ENCODE measurements at places on chromosomes 2 and 18.

DNA sequence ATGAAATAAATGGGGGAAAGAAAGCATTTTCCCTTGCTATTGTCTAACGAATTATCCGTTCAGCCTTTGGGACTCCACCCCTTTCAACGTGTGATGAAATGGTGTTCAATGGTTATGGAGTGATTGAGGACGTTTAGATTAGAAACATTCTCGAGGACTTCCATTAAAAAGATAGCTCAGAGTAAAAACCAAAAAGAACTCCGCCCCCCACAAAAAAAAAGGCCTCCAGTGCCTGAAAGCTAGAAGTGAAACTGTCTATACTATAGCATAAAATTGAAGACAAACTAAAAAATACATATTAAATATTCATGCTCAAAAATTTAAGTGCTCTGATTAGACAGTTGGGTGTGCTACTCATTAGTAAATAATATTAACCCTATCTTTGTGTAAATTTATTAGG is 3.0 kb upstream of the ZNF516 start:
- no peak for DNase-seq

GRCh38 chr18:22559414-22560274 is 141.9 kb upstream of the CTAGE1 start:
- peak; percentile 62 for DNase-seq

GRCh38 chr18:39271654-39272053 is 1706.1 kb upstream of the CELF4 start:
- DNase-seq: no peak

- no peak for DNase-seq
Observed at GRCh38 chr18:2368102-2368501, 203.2 kb downstream of the METTL4 start.

- DNase-seq: no peak
Observed at GRCh38 chr2:10012963-10013461, 30.3 kb upstream of the KLF11 start.

GRCh38 chr2:275466-275865 is 10.7 kb downstream of the ACP1 start:
- no peak for DNase-seq

DNA sequence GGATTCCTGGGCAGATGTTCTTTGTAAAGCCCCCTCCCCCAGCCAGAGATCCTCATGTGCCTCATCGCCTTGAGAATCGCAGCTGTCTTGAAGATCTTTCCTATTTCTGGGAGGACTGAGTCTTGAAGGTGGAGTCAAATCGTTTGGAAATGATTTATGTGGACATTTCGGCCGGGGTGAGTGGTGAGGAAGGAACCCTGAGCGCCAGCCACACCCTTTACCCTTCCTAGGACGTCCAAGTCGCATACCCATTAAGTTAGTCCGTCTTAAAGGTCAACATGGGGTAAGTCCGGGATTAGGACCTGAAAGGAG is 84.9 kb upstream of the ZCCHC2 start:
- peak; percentile 5 for DNase-seq

GRCh38 chr2:119645173-119645855 is 33.7 kb upstream of the TMEM177 start:
- DNase-seq: peak; percentile 40

DNA sequence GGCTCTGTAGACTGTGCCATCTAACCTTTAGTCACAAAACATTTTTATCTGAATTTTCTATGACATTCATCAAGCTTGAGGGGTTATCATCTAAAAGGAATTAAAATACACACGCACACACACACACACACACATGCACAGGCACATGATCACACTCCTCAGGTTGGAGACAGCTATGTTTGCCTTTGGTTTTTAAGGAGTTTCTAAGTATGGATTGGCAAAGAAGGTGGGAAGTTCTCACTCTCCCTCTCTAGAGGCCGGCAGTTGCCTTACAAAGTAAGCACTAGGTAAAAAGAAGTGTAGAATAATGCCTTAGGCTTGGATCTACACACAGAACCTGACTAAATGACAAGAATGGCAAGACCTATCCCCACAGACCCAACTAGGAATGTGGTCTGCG is 437.1 kb downstream of the ZEB2 start:
- DNase-seq: no peak

- DNase-seq: no peak
Observed at GRCh38 chr2:229571243-229571642, 143.1 kb downstream of the DNER start.

GRCh38 chr2:14675489-14675888 is 43.0 kb downstream of the LRATD1 start:
- no peak for DNase-seq

DNA sequence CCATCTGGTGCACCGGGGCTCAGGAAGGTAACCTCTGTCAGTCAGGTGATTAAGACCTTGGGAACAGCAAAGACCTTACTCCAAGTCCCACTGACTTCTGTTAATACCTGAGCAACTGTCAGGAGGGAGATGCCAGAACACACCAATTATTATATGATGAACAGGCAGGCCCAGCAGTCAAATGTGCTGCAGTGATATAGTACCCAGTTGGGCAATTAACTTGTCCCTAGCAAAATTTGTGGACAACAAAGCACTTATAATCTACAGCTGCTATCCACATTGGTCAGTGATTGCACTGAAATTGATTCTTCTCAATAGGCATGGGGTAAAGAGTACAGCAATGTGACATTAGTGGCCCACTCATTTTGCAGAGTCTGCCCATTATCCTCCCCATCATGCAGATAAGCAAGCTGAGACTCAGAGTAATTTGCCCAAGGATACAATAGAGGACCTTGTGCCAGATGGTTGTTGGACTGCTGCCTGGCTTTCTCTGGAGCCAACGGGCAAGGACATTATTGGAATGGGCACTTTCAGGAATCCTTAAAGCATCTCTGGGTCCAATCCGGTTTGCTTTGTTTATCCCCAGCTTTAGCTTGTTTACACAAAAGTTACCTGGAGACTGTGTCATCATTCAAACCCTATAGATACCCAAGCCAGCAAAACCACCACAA is 147.6 kb downstream of the CCBE1 start:
- DNase-seq: no peak

- DNase-seq: peak; percentile 98
Observed at GRCh38 chr18:9643549-9643948, 29.2 kb upstream of the PPP4R1 start.

- no peak for DNase-seq
Observed at GRCh38 chr2:169625781-169626180, 41.6 kb downstream of the PPIG start.

- DNase-seq: peak; percentile 11
Observed at GRCh38 chr2:158969715-158970240, 1.3 kb downstream of the TANC1 start.

DNA sequence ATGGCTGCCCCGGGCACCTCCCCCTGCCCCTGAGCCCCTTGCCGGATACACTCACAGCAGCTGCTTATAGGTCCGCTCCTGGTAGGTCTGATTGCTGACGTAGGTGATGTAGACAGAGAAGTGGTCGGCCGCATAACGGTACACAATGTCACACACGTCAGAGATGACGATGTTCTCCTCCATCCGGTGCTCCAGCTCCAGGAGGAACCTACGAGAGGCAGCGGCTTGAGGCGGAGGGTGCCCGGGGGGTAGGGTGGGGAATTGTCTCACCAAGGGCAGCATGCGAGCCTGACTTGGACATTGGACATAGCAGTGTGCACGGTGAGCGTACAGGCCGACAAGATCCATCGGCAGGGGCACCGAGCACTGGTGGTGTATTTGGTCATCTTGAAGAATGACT is 22.8 kb downstream of the SNORC start:
- no peak for DNase-seq

GRCh38 chr2:157497638-157498314 is 53.9 kb upstream of the CYTIP start:
- DNase-seq: peak; percentile 42

- DNase-seq: no peak
Observed at GRCh38 chr2:212638694-212639093, 100.1 kb upstream of the ERBB4 start.

GRCh38 chr18:29629493-29630036 is 1413.0 kb downstream of the DSC3 start:
- DNase-seq: no peak

DNA sequence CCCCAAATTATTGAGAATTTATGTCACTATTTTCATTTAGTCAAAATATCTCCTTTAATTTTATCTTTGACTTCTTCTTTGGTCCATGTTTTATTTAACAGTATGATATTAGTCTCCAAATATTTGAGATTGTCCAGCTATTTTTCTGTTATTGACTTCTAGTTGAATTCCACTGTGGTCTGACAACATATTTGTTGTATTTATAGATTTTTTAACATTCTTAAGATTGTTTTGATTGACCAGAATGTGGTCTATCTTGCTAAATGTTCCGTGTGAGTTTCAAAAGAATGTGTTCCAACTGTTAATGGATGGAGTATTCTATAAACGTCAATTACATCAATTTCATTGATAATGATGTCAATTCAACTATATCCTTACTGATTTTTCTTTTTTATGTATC is 1452.1 kb downstream of the SUCLG1 start:
- DNase-seq: peak; percentile 39

- DNase-seq: peak; percentile 75
Observed at GRCh38 chr18:811892-812375, at the start of gene YES1. Gene YES1, minus strand, starts transcription at chr18:812242. Its CDS starts 55,415 bp downstream, at chr18:756827.

- no peak for DNase-seq
Observed at GRCh38 chr18:73384246-73384645, 516.5 kb upstream of the NETO1 start.

DNA sequence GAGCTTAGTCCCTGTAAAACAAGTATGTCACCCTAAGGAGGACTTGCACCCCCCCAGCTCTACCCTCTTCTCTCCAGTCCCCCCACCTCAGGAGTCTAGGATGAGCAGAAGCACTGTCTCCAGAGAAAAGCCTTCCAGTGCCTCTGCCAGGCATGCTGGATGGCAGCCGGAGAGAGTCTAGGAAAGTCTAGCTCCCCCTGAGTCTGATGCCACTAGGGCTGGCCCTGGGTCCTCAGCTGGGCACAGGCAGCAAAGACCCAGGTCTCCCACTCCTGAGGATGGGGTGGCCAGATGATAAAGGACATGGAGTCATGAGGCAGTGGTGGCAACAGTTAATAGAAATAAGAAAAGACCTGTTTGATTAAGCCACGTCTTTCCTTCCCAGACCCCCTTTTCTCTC is 225.6 kb downstream of the CYP26B1 start:
- DNase-seq: no peak

- peak; percentile 31 for DNase-seq
Observed at GRCh38 chr18:70781860-70782453, 493.1 kb downstream of the SOCS6 start.

DNA sequence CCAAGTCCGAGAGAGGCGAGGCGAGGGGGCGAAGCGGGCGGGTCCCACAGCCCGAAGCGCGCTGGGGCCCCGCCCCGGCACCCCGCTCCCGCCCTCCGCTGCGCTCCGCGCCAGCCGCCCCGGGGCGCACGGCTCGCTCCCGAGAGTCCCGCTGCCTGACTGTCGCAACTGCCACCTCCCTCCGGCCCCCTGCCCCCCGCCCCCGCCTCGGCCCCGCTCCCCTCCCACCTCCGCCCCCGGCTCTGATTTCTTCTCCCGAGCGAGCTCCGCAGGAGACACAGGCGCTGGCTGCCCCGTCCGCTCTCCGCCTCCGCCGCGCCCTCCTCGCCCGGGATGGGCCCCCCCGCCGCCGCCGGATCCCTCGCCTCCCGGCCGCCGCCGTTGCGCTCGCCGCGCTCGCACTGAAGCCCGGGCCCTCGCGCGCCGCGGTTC is at the start of gene WNT6:
Gene WNT6 (plus strand): TSS at position 250 of the 432 bp plus-strand sequence. CDS start 233 bp downstream, outside the sequence.
- DNase-seq: no peak

DNA sequence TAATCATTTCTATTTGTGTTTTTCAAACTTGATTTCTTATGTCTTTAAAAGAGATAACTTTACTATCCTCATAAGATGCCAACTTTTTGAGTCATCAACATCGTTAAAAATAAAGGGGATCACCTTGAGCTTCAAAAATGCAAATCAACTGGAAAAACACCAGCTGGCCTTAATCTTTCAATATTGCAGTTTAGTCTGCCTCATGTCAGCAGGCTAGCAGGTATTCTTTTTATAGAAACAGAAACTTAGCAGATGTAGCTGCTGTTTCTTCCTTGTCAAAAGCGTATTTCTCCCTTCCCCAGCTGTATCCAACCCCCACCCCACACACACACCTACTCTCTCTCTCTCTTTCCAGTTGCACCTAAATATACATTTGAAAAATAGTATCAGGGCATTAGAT is 154.1 kb upstream of the ZNF804A start:
- DNase-seq: no peak

DNA sequence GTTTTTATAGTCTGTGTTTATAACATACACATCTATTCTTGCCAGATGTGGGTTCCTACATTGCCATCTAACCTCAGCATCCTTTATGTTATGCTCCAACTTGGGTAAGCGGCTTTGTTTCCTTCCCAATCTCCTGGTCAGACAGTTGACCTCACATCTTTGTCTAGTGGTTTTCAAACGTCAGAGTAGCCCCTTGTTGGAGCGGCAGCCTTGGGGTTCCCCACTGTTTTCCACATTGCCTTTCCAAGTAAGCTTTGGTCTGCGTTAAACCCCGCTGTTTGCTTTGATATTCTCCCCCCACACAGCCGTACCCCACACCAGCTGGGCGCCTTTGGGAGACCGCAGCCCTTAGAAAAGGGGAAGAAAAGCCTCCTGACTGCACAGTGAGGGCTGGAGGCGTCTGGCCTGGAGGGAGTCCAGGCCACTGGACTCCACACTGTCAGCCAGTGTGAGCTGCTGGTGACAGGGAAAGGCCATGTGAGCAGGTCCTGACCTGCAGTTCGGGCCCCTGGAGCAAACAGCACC is 83.3 kb downstream of the MALT1 start:
- no peak for DNase-seq

GRCh38 chr2:10320575-10320931 is 17.8 kb downstream of the HPCAL1 start:
- DNase-seq: no peak

GRCh38 chr2:209582281-209582680 is 158.4 kb downstream of the MAP2 start:
- DNase-seq: peak; percentile 8

GRCh38 chr2:27000228-27000627 is 29.8 kb downstream of the MAPRE3 start:
- DNase-seq: no peak

- DNase-seq: no peak
Observed at GRCh38 chr2:152335726-152336118, 748 bp downstream of the FMNL2 start.

GRCh38 chr2:219125886-219126270 is 34.7 kb downstream of the NHEJ1 start:
- no peak for DNase-seq

DNA sequence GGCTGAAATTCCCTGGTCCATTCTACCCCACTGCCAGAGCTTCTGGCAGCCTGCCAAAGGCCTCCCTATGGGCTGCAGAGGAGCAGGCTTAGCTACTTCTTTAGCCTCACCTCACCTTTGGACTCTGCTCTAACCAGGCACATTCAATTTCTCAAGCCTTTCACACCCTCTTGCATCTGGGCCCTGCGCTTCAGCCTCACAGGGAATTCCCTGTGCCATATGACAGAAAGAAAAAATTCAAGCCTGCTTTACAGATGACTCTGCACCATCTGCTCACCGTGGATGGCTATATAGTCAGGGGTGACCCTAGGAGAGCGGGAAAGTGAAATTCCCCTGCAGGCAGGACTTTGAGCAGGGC is 62.5 kb downstream of the REEP1 start:
- DNase-seq: peak; percentile 12

- no peak for DNase-seq
Observed at GRCh38 chr18:76569644-76570419, 74.8 kb upstream of the ZNF516 start.

Data from fibroblast of skin of abdomen (primary cell).